Smooth muscle cell of trachea (primary cell): ENCODE measurements at places on chromosomes 6 and 20. TPM values are rescaled to one million over a fixed set of nuclear protein-coding genes. Genes with fewer than 3 reads are reported as not detected.

Gene PRSS35
- total RNA-seq = 4.3 and 9.2 TPM in 2 replicates

Gene NEDD9
- 0.66 and 0.73 TPM in 2 replicates for total RNA-seq

Gene LST1
- not detected in 2 replicates for total RNA-seq

Gene HLA-DQB2
- not detected in 2 replicates for total RNA-seq

Gene OR12D3
- total RNA-seq = not detected in 2 replicates

Gene ETV7
- 0.29 and 0.99 TPM in 2 replicates for total RNA-seq

Gene EEF1A1
- total RNA-seq = 22,917 and 30,892 TPM in 2 replicates

Gene OR2H1
- total RNA-seq = not detected in 2 replicates

Gene AIF1
- not detected in 2 replicates for total RNA-seq

Gene HAO1
- total RNA-seq = not detected in 2 replicates

Gene ABHD16A
- total RNA-seq = 47.6 and 58.2 TPM in 2 replicates

Gene RBM24
- 0.29 and 2.3 TPM in 2 replicates for total RNA-seq

Gene CRIP3
- total RNA-seq = 0.44 TPM in 1 of 2 replicates, not detected in the other

Gene ENPP4
- 0.50 and 1.0 TPM in 2 replicates for total RNA-seq

Gene DNMT3B
- 1.7 and 3.8 TPM in 2 replicates for total RNA-seq

Gene MMP24
- total RNA-seq = 0.29 and 0.50 TPM in 2 replicates

Gene ZNF512B
- 7.6 and 11.6 TPM in 2 replicates for total RNA-seq

Gene PSORS1C1
- 0.29 and 0.99 TPM in 2 replicates for total RNA-seq

Gene EIF6
- 104 and 140 TPM in 2 replicates for total RNA-seq

Gene MUC22
- total RNA-seq = under 0.01 TPM in 1 of 2 replicates, not detected in the other

Gene SLC17A9
- total RNA-seq = 4.8 and 7.4 TPM in 2 replicates

Gene THEMIS
- not detected in 2 replicates for total RNA-seq

Gene LY6G6C
- total RNA-seq = not detected in 2 replicates

Gene ENPP5
- 0.17 and 0.29 TPM in 2 replicates for total RNA-seq

Gene LPA
- not detected in 2 replicates for total RNA-seq

Gene ZKSCAN4
- 7.3 and 8.7 TPM in 2 replicates for total RNA-seq

Gene CTCFL
- total RNA-seq = under 0.01 TPM in 1 of 2 replicates, not detected in the other

Gene MUC21
- not detected in 2 replicates for total RNA-seq

Gene NRN1
- total RNA-seq = 0.29 and 0.83 TPM in 2 replicates

Gene RSPO3
- total RNA-seq = 2.0 and 2.3 TPM in 2 replicates

Gene ZNF184
- 7.8 and 11.8 TPM in 2 replicates for total RNA-seq

Gene GSTA4
- 68.5 and 78.2 TPM in 2 replicates for total RNA-seq
